ENCODE measurements at places on chromosomes 2 and 18.

DNA sequence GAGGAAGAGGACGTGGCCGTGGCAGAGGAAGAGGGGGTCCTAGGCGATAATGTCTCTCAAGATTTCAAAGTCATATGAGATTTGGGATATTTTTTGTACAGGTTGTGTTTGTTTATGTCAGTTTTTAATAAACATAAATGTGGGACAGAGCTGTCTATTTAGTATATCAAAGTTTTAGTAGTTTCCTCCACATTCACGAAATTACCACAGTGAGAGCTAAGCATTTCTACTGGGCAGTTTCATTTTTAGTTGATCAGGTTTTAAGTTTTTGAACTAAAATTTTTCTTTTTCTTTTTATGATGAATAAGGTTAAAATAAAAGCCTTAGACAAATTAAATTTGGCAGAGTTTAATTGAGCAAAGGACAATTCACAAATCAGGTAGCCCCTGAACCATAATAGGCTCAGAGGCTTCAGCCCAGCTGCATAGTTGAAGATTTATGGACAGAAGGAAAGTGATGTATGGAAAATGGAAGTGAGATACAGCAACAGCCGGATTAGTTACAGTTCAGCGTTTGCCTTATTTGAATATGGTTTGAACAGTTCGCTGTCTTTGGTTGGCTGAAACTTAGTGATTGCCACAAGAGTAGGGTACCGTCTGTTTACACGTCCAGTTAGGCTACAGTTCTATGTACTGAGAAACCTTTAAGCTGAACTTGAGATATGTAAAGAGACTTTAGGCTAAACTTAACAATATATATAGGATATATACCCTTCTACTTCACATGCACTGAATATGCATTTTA is 17.1 kb downstream of the SNRPD1 start:
- no peak for DNase-seq

GRCh38 chr2:177355874-177356273 is 36.7 kb upstream of the AGPS start:
- no peak for DNase-seq

DNA sequence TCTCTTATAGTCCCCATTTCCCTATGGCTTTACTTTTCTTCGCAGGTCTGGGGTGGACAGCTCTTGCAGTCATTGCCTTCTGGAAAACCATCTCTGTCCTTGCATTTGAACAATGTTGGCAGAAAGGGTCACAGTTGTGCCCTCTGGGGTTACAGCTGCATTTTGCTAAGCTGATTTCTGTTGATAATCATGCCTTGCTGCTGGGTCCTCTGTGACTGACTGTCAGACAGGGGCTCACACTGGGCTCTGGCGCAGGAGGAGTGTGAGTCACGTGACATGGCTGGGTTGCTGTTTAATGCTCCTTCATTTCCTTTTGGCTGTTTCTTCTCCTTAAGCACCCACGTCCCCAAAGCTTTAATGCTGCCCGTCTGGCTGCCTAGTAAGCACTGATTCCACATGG is 196.6 kb upstream of the LHCGR start:
- peak; percentile 55 for DNase-seq

GRCh38 chr2:167264380-167264779 is 376.1 kb downstream of the XIRP2 start:
- peak; percentile 21 for DNase-seq

DNA sequence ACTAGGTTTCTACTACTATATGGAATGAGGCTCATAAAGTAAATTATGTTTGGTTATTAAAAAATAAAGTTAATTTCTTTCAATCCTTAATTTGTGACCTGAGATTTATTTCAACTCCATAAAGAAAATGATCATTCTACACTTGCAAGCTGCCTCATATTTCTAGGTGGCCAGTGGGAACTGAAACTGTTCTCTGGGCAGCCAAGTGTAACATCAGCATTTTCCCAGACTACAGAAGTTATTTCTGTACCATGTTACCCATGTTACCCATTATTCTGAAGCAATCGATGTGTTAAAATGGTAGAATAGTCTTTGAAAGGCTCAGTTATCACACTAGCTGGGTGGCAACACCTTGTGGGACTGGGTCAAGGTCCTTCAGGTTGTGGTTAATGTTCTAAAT is 139.3 kb upstream of the FBXO11 start:
- DNase-seq, result no peak

- peak; percentile 79 for DNase-seq
Measured at GRCh38 chr2:54503192-54503591, 47.1 kb downstream of the SPTBN1 start.

- DNase-seq, result no peak
Measured at GRCh38 chr2:46580416-46580815, 101.1 kb downstream of the TMEM247 start.

- no peak for DNase-seq
Measured at GRCh38 chr2:69975853-69976462, 14.5 kb upstream of the ASPRV1 start.

- DNase-seq, result no peak
Measured at GRCh38 chr2:239313776-239314175, 87.0 kb downstream of the HDAC4 start.

All from eye (tissue), 1 donor.